ENCODE measurements at places on chromosomes 7 and 10.

DNA sequence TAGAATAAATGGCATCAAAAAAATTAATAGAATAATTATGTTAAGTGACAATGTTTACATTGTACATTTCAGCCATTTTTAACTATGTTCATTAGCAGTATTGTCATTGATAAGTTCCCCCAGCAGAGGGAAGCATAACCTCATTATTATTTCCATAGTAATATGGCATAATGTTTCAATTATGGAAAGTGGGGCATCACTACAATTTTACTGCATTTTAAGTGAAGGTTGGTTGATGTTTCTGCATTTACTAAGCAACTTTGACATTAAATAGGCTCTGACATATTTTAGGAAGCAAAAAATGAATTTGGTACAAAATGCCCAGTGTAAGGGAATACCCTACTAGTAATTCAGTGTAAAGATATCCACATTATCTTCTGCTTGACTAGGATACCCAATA, 218.3 kb downstream of the SEMA3A start:
- no peak for DNase-seq

DNA sequence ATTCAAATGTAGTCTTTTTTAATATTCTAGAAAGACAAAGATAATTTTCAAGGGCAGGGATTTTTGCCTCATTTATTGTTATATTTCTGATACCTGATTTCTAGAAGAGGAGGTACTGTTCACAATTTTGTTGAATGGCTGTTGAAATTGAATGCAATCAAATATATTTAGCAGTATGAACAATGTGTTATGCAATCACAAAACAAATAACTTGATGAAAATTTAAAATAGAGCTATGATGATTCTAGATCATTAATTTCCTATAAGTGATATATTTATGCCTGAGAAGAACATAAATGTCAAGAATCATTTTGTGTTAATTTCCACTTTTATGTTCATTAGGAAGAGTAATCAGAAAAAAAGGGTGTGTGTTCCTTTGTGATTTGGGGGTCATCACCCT, 114.6 kb upstream of the CNTNAP2 start:
- DNase-seq, result no peak

- no peak for DNase-seq
These were observed 222.6 kb upstream of the PPP1R3A start for GRCh38 chr7:114141415-114141814.

GRCh38 chr7:69635555-69636185, 37.4 kb downstream of the AUTS2 start:
- DNase-seq, result no peak

GRCh38 chr7:88223265-88223664, 3.4 kb upstream of the SRI start:
- no peak for DNase-seq

DNA sequence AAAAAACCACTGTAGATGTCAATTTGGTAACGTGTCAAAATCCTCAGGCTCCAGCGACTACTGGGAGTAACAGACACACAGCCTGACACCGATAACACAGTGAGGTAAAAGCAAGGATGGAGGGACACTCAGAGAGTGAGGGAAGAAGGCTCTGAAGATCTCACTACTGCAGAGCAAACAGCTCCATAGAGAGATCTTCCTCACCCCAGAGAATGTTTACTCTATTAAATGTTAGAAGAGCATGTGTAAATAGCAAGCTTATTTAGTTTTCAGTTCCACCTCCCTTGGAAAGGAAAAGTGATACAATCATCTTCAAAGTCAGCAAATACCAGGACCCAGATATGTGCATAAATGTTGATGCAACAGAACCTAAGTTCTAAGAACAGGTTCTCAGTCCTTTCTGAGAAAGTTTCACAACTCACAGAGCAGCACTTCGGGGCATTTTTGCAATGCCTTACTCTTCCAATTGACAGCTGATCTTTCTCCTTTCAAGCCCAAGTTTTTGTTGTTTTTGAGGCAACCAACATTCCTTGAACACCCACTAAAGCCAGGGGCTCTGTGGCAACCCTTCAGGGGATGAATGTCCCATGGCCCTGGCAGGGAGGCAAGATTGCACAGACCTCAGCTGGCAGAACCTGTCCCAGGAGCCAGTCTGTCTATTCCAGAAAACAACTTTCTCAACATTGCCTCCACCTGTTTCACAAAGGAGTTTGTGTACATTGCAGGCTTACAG, 177.4 kb downstream of the SFMBT2 start:
- DNase-seq, result no peak

GRCh38 chr10:126013489-126014281, 117.3 kb downstream of the FANK1 start:
- no peak for DNase-seq

- DNase-seq, result no peak
These were observed 48.4 kb upstream of the CUL1 start for GRCh38 chr7:148650232-148650858.

DNA sequence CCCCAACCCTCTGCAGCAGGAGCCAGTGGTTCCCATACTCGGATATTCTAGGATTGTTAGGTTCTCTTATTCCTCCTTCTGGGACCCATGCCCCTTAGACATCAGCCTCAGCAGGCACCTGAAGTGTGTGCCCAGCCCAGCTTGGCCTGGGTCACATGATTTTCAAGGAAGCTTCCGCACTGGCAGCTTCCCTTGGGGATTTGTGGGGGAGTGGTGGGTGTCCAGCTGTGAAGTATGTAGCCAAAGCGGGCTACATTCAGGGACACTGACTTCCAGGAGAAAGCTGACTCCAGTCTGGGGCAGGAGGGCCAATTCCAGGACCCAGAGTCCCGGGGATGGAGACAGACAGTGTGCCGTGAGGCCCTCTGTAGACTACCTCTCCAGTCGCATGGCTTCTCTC, 1.3 kb downstream of the LDB1 start:
- DNase-seq, result peak; percentile 65

DNA sequence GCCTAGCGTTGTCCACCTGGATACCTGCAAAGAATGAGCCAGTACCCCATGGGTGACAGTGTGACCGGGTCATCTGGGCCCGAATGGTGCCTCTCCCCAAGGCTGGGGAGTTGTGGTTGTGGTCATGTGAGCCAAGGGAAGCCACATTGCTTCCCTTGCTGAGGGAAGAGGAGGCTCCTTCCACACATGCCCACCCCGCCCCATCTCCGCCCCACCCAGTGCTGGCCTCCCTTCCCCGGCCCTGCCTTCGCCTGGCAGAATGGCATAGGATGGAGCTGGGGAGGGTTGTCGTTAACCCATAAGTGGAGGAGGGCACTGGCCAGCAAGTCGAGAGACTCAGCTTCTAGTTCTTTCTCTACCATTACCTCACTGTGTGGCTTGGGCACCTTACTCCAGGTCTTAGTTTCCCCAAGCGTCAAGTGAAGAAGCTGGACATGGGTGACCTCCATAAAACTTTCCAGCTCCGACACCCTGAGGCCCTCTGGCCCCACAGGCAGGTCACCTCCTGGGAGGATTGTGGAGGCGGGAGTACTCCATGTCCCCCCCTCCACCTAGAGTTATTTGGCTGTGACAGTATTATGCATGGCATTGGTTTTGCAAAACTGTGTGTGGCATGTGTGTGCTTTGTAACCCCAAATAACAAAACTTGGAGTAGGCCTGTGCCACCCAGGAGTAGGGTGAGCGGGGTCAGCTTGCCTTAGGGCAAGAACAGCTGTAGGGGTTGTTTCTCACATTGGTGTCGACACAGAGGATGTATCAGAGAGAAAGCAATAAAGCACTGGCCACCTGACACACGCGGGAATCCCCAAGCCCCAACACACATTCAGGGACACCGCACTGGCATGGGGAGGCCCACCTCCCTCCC, 90.5 kb upstream of the MACROH2A2 start:
- DNase-seq, result no peak

DNA sequence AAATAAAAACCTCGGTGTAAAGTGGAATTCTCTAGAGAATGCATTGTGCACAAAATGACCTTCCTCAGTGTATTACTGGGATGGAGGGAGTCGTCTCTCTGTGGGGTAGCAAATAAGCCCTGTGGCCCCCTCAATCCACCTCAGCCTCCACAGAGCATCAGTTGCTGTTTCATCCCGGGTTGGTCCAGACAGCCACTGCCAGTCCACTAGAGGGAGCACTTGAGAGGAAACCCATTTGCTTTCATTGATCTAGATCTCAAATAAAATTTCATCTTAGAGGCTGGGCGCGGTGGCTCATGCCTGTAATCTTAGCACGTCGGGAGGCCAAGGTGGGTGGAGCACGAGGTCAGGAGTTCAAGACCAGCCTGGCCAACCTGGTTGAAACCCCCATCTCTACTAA, 1128.7 kb downstream of the CNTNAP2 start:
- no peak for DNase-seq

DNA sequence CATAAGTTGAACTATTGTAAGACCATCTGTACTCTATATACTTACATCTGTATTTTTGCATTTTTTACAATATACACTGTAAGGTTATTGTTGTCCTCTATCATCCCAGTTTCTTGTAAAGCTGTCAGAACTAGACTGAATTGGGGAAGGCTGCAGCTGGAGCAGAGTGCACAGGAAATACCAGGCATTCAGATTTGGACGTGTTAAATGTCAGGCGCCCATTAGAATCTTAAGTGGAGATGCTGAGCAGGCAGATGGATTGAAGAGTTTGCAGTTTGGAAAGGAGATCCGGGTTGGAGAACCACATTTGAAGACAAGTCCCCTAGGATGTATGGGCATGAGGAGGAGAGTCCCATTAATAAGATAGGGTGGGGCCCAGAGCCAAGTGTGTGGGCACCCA, 40.4 kb downstream of the MTURN start:
- no peak for DNase-seq

- DNase-seq, result peak; percentile 52
These were observed 220.3 kb downstream of the PHTF2 start for GRCh38 chr7:78018641-78019446.

- DNase-seq, result no peak
These were observed 1.0 kb downstream of the ACSL5 start for GRCh38 chr10:112374724-112375541.

GRCh38 chr7:152743600-152743999, 16.0 kb upstream of the ACTR3B start:
- DNase-seq, result no peak

- DNase-seq, result no peak
These were observed 23.9 kb downstream of the KIN start for GRCh38 chr10:7763929-7764328.

GRCh38 chr7:139667377-139667776, 110.4 kb downstream of the HIPK2 start:
- no peak for DNase-seq

DNA sequence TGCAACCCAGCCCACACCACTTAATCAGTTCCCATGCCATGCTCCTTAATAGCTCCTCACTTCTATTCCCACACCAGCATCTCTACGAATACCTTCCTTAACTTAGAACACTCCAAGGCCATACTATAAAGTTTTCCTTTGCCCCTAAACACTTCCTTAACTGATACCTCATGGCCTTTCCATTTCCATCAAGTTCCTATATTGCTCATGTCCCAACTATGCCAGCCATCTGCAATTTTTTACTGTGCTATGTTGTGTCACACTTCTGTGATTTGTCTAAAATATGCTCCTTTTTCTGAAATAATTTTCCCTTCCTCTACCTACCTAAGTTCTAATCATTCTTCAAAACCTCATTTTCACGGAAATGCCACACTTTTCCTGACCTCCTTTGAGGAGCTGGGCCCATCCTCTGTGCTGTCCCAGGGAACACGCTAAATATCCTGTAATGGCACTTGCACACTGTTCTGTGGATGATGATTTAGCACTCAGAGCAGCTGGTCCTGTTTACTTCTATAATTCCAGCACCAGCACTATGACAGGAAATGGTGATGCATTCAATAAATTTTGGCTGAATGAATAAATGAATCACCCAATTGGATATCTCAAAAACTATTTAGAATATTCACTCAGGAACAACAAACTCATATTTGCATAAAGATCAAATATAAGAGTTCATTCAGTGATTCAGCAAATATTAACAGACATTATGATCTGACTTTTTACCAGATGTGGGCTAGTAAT, 266.5 kb upstream of the HGF start:
- no peak for DNase-seq

DNA sequence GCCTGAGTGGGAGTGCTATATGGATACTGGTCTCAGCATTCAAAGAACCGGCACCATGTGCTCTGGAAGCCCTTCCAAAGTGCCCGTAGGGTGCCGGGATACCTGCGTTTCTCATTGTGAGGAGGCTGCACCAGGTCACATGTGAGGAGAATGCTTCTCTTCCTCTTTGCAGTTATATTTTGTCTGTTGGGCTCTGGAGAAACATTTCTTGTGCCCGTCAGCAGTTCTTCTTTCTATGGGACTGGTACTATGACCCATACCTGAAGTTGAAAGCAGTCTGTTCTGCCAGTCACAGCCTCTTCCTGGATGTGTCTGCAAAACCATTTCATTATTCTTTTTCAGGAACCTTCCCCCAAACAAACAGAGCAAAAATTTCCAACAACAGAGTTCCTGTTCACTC, 465.0 kb downstream of the SUGCT start:
- no peak for DNase-seq

DNA sequence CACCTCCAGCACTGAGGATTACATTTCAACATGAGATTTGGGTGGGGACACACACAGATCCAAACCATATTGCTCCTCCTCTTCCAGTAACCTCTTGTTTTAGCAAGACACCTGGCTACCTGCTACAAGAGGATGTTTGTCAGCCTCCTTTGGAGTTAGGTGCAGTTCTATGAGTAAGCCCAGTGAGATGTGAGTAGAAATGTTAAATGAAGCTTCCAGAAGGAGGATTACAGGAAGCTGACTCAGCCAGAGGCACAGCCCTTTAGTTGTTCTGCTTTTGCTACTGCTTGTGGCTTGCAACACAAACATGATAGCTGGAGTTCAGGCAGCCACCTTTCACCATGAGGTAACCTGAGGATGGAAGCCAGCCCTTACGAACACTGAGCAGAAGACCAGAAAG, 382.7 kb upstream of the RNF32 start:
- no peak for DNase-seq

- no peak for DNase-seq
These were observed 85.9 kb downstream of the ELFN1 start for GRCh38 chr7:1755783-1756625.

GRCh38 chr10:122102146-122102868, 113.3 kb downstream of the TACC2 start:
- no peak for DNase-seq

GRCh38 chr10:121154846-121155245, 303.7 kb downstream of the WDR11 start:
- no peak for DNase-seq

DNA sequence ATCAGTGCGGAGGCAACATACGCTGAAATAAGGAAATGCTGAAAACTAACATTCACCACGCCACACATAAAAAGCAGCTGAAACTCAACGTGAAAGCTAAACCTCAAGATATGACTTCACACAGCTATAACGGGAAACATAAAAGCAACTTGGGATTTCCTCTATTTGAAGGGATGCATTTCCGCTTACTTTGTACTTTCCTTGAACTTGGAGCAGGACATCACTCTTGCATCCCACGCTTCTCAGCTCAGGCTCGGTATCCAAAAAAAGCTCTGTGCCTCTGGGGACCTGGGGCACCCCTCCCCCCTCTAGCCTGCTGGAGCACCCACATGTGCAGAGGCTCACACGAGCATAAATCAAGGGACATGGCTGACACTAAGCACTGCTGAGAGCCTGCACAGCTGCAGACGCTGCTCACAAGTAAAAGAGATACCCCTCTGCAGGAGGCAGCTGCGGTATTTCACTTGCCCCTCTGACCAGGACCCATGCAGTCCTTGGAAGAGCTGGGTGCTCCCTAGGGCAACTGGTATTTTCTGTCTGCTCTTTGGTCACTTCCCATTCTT, 34.2 kb downstream of the PARD3 start:
- peak; percentile 78 for DNase-seq
